ENCODE measurements at places on chromosomes 13 and 19.
A peak's percentile ranks its signal among the peaks of the same experiment; 100 is the strongest.

DNA sequence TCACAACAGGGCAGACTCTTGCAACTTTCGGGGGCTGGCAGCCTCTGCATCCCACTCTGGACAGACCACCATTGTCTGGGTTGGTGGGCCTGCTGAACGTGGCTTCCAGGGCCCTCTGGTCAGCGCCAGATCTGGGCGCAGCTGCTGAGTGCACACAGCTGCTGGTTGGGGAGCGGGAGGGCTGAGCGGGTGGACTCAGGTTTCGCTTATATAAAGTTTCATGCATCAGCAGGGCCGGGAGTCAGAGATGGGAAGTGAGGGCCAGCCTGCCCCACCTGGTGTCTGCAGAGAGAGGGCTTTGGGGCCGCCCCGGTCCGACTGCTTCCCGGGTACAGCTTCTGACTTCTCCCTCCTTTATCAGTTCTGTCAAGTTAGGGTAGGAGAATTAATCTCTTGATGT, 6.9 kb downstream of the ARHGEF7 start:
- DNase-seq = no peak

GRCh38 chr13:100196375-100196774, 107.5 kb downstream of the PCCA start:
- no peak for DNase-seq

GRCh38 chr19:46254776-46255175, 25.2 kb downstream of the IGFL1 start:
- DNase-seq = no peak

- no peak for DNase-seq
Observed at GRCh38 chr13:73090116-73090822, 31.5 kb downstream of the KLF5 start.

GRCh38 chr19:33134571-33135041, 2.7 kb downstream of the WDR88 start:
- peak; percentile 44 for DNase-seq

DNA sequence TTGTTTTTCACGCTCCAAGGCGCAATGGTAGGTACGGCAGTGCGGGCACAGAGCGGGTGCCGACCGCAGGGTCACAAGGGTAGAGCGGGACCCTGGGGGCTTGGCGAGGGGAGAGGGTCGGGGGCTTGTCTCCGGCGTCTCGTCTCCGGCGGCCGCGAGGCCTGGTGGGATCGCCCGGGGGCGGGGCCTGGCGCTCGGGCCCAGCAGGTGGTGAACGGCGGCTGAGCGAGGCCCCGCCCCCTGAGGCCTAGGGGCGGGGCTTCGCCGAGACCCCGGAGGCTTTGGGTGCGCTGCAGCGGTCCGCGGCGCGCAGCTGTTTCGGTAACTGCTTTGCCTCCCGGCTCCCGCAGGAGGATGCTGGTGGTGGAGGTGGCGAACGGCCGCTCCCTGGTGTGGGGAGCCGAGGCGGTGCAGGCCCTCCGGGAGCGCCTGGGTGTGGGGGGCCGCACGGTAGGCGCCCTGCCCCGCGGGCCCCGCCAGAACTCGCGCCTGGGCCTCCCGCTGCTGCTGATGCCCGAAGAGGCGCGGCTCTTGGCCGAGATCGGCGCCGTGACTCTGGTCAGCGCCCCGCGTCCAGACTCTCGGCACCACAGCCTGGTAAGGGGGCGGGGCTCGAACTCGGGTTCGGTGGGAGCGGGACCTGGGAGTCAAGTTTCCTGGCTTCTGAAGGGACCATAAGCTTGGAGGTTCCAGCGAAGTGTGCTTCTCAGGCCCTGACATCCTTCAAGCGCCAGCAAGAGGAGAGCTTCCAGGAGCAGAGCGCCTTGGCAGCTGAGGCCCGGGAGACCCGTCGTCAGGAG, at the start of gene TSEN34:
Gene TSEN34 (plus strand): TSS at position 298 of the 800 bp plus-strand sequence. CDS start 57 bp downstream, at position 355.
- DNase-seq = peak; percentile 82

GRCh38 chr13:41991936-41992335, 31.0 kb upstream of the VWA8 start:
- no peak for DNase-seq

DNA sequence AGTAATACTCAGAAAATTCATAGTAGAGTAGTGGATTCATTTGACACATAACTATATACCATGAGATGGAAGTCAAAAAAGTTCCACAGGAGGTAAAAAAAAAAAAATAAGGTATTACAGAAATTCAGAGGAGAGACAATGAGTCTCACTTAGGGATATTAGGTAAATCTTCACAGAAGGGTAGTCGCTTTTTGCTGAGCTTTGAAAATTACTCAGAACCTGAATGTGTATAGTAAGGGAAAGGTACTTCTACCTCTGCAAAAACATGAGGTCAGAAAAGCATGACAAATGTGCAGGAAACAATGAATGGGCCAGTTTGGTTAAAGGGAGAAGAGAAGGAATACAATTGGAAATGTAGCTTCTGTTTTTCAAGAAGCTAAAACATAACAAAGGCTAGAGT, 250.6 kb downstream of the ITGBL1 start:
- DNase-seq = no peak

DNA sequence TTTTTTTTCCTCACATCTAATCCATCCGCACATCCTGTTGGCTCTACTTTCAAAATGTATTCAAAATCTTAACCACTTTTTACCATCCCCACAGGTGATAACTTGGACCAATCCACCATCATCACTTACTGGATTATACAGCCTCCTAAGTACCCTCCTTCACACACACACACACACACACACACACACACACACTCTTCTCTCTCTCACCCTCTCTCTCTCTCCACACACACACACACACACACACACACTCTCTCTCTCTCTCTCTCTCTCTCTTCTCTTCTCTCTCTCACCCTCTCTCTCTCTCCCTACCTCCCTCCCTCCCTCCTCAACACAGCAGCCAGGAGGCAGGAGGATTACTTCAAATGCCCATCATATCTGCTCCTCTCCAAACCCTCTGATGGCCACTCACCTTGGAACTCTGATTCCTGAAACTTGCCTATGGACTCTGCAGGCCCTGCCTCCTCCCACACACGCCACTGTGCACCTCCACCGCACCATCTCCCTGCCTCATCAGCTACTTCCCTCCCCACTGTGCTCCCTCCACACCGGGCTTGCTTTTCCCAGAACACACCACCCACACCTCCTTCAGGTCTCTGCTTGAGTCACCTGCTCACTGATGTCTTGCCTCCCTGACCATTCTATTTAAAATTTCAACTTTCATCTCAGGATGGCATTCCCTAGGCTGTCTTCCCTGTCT, 39.7 kb downstream of the RCBTB2 start:
- DNase-seq = no peak

- no peak for DNase-seq
Observed at GRCh38 chr19:50723735-50724521, 764 bp downstream of the CLEC11A start.

DNA sequence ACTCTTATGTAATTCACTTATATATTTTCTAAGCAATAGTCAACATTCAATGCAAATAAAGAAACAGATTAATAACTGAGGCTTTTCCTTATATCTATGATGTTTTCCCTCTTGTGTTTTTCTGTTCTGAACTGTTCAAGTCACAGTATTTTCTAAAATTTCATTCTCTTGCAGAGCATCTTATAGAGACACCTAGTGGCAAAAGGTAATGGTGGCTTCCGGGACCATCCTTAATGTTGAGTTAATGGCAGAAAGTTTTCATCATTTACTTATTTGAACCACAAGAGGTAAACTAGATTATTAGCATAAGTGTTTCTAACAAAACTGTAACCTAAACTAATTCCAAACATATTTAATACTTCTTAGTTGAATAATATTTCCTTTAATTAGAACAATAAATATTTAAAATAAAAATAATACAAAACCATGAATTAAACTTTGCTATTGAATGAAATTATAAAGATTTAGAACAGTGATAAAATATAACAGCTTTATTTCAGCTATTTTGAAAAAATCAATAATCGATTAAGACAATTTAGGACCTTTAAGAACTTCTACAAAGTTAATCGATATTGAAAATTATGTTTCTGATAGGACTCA, 1.7 kb upstream of the SLITRK5 start:
- DNase-seq = no peak

- DNase-seq = no peak
Observed at GRCh38 chr19:17135001-17135853, 59.6 kb downstream of the MYO9B start.

GRCh38 chr13:87887459-87888123, 216.4 kb downstream of the SLITRK5 start:
- no peak for DNase-seq

GRCh38 chr13:72716776-72717175, 10.7 kb downstream of the MZT1 start:
- DNase-seq = no peak

- no peak for DNase-seq
Observed at GRCh38 chr13:88586263-88586662, 915.1 kb downstream of the SLITRK5 start.

DNA sequence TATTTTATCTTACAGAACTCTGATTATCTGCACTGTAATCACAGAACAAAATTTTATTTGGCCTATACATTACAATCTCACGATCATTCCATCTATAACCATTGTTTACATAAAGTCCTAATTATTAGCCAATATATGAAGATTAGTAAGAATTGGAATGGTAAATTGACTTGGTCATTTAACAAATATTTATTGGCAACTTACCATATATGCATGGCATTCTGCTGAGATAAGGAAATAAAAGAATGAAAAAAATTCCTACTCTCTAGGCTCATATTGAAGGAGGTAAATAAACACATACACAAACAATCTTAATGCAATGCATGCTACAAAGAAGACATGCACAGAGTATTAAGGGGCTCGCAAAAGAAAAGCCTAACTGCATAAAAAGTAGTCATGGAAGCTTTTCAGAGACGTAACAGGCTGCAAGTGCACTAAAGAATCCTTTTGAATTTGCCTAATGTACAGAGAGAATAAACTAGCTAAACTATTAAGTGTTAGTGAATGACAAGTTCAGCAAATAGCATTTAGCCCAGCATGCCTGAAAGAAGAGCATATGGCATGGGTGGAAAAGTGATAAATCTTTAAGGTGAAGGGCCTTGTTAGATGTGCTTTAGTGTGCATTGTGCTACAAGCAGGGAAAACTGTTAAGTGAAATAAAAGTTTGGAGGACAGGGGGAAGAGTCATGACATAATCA, 1131.1 kb downstream of the PCDH9 start:
- DNase-seq = no peak

- no peak for DNase-seq
Observed at GRCh38 chr13:113158946-113159345, 498 bp downstream of the PROZ start.

DNA sequence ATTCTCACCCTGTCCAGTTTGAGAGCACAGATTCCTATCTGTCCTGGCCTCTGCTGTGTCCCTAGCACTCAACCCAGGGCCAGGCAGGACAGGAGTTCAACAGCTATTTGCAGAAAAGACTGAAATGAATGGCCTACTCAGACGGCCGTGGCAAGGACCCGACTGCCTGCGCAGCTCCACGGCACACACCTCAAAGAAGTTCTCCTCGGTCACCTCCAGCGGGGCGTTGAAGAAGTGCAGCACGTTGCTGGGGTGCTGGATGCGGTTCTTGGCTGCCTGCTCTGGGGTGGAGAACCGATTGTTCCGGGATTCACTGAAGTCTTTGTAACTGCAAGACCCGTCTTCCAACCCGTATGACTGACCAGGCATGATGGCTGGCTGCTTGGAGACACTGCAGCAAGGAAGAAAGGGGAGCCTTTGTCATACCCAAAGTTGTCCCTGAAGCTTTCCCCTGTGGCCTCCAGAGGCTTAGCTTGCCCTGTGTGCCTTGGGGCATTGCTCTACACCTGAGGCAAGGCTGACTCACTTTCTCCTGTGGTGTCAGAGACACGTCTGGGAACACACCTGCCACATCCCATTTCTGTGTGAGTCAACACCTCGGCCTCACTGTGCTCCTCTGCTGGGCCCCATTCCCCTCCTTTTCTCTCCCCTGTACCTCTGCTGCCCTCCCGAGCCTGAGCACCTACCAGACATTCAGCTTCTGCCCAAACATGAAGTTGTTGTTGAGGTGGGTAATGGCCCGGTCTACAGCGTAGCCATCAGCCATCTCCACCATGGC, 6.8 kb upstream of the ECH1 start:
- no peak for DNase-seq

DNA sequence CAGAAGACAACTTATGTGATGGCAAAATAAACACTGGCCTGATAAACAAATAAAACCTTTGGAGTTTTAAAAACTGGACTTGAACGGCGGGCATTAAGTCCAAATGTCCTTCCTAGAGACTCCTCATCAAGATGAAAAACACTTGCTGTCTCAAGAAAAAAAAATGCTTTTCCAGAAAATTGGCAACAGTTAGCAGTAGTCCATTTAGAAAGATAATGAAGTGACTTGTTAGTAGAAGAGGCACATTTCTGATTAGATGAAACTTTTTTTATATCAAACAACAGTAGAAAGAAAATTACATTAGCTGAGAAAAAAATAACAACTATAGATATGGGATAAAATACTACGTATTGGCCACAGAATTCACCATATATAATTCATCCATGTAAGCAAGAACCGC, 1750.7 kb upstream of the PCDH20 start:
- DNase-seq = no peak

- no peak for DNase-seq
Observed at GRCh38 chr13:71089056-71089455, 777.9 kb downstream of the DACH1 start.

DNA sequence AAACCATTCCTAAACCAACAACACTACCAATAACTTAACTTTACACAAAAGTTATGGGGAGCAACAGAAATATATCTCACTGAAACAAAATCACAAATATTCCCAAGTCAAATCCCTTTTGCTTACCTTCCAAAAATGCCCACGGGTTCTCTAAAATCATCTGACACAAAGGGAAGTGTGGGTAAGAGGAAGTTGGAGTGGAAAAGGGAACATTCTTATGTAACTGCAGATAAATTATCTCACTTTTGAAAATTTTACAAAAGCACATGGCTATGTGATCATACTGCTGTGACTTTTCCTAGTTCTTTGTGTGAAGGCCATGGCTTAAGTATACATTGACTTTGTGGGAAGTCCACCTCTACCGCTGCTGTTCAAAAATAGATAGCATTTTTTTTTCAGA, 350.5 kb downstream of the GPC6 start:
- no peak for DNase-seq

DNA sequence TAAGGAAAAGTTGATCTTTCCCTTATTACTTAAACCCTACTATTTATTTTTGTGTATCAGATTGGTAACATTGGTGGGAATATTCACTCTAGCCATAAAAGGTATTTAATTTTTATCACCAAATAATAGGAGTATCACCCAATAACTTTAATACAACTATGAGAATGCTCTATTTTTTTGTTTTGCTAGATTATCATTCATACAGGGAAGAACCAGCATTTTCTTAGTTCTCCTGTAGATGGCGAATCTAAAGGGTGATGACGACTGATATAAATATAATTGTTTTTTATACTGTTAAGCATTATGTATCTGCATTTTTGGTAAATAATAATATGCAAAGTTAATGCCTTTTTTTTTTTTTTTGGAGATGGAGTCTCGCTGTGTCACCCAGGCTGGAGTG, 7.9 kb upstream of the FRY start:
- no peak for DNase-seq

- DNase-seq = no peak
Observed at GRCh38 chr13:97478247-97478646, 44.3 kb downstream of the RAP2A start.

All from activated CD8-positive, alpha-beta memory T cell treated with anti-CD3 and anti-CD28 coated beads for 48 hours (primary cell).